ENCODE measurements at places on chromosomes 2 and 18.

DNA sequence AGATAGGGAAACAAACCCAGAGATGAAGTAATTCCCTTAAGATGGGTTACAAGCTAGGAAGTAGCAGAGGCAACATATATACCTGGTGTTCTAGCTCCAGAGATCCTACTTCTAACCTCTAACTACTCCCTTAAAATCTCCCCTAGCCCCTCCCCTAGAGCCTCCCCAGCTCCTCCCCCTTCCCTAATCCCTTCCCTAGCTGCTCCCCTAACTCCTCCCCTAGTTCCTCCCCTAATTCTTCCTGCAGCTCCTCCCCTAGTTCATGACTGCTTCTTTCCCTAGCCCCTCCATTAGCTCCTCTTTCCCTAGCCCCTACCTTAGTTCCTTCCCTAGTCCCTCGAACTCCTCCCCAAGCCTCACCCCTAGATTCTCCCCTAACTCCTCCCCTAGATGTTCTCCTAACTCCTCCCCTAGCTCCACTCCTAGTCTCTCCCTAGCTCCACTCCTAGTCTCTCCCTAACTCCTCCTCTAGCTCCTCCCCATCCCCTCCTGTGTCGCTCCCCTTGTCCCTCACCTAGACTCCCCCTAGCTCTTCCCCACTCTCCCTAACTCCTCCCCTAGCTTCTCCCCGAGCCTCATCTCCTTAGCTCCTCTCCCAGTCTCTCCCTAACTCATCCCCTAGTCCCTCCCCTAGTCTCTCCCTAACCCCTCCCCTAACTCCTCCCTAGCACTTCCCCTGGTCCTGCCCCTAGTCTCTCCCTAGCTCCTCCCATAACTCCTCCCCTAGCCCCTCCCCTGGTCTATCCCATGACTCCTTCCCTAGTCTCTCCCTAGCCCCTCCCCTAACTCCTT is 108.9 kb downstream of the CD226 start:
- no peak for DNase-seq

DNA sequence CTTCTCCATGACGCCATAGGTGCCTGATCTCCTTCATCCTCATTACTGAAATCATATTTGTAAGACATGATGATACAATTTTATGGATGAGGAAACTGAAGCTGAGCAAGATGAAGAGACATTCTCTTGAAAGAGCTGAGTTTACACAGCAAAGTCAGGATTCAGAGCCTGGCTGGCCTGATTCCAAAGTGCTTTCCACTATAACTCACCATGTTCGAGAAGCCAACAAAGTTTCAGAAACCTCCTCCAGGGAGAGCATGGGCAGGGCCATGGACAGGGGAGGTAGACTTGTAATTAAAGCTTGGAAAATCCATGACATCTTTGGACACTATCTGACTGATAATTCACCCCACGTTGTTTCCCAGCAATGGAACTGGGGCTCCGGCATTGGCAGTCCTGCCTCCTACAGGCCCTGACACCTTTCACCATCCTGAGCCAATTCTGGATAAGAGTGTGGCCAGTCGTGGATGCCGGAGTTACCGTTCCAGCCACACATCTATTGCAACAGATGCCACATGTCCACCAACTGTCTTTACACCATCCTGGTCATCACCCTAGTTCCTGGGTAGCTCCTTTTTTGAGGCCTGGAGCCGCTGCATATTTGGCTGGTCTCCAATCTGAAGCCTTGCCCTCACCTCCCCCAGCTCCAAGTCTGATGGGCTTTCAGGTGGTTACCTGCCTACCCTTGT is 85.0 kb upstream of the PPP1CB start:
- DNase-seq = no peak

DNA sequence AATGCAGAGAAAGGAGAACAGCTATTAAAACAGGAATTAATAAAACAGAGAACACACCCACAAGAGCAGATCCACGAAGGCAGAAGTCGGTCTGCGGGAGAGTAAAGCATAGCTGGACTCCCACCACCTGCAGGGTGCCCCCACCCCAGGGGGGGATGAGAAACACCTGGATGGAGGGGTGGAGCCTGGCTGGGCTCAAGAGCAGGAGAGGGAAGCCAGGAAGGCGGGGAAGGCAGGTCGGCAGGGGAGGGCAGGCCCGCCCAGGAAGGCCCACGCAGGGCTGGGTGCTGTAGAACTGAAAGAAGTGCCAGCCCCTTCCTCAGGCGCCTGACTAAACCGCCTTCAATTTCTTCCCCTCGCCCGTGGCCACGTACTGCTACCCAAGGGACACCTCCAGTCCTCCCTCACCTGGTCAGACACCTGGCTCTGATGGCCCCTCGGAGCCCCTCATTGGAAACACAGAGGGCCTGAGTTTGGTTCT is 175.4 kb downstream of the HDAC4 start:
- no peak for DNase-seq

- no peak for DNase-seq
Observed at GRCh38 chr18:54975598-54975997, 16.3 kb upstream of the CCDC68 start.

DNA sequence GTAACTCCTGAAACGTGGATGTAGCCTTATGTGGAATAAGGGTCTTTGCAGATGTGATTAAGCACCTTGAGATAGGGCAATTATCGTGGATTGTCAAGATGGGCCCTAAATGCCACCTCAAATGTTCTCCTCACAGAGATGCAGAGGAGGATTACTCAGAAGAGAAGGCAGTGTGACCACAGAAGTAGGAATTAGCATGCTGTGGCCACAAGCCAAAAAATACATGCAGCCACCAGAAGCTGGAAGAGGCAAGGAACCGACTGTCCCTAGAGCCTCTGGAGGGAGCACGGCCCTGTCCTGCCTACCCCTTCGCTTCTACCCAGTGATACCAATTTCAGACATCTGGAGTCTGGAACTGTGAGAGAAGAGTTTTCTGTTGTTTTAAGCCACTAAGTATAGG is 47.3 kb upstream of the MGAT5 start:
- DNase-seq = no peak

GRCh38 chr18:32629981-32630700 is 142.7 kb downstream of the KLHL14 start:
- DNase-seq = no peak

- no peak for DNase-seq
Observed at GRCh38 chr2:20668451-20668850, 1.5 kb downstream of the GDF7 start.

GRCh38 chr2:85796341-85797262 is 42.8 kb downstream of the ATOH8 start:
- DNase-seq = no peak

- DNase-seq = no peak
Observed at GRCh38 chr2:64945973-64946768, 43.0 kb upstream of the SLC1A4 start.

- DNase-seq = no peak
Observed at GRCh38 chr2:229254206-229254605, 16.9 kb downstream of the PID1 start.

DNA sequence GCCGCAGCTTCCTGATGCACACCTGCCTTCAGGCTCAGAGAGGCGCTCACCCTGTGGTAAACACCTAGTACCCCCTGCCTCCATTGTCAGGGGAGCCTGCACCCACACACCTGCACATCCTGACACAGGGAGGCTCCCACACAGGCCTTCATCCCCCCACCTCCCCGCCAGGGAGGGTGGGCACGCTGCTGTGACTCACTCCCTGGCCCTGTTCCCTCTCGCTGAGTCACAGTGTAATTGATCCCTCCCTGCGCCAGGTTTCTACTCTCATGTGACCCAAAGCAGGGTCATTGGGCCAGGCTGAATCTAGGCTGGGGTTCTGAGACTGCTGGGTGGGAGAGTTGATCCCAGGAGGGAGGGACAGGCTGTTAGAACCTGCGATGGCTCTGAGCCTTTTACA is 8.5 kb upstream of the CELF4 start:
- no peak for DNase-seq

GRCh38 chr2:229273723-229274338 is 2.7 kb upstream of the PID1 start:
- peak; percentile 82 for DNase-seq

DNA sequence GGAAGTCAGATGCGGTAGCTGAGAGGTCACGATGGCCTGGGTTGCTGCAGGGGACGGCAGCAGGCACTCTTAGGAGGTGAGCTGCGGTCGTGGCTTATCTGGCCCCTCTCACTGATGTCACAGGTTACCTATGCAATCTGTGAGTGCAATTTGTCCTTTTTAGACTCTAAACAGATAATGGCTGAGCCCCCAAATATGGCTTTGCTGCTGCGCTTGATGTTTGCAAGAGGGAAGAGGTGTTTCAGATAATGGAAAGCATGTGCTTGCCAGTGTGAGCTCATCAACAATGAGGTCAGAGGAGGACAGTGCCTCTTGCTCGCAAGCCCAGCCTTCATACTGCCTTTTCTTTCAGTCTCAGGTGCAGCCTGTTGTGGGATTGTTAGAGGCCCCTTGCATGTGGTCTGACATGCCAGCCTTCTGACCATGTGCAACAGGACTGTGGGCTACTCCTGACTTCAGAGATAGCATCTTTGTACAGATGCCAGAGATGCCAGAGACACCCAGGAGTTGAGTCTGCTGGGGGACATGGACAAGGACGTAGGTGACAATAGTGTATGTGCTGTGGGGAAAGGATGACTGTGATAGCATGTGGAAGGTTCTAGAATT is 151.3 kb downstream of the TANC1 start:
- DNase-seq = no peak

DNA sequence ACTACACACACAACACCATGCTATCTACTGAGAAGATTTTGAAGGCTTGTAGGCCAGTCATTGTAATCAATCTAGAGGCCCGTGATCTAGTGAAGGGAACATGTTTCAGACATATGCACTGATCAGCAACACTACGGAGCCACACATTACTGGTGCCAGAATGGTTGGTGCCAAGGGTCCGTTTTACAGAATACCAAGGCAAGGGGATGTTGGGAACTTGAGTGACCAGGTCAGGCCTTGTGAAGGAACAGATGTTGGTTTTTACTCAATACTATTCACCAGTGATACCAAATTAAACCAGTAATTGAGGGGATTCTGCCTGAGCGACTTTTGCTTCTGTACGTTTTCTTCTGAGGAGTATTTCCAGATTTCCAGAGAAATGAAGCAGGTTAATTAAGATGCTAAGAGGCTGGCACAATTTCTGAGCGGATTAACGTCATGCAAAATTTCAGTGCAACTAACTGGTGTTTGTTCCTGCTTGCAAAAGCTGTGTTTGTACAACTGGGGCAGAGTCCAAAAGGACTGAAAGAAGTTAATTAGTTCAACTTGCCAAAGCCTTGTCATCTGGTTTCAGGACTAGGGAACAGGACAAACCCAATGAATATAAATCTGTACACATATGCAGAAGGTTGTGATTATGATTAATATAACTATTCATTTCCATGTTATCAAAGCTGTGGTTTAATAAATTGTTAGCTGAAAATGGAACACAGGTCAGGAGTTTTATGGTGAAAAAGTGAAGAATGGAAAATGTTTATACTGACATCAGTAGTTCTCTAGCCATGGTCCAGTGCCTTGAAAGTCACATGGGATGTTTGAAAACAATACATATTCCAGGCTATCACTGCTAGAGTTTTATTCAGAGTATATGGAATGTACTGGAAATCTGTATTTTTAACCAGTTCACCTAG is 432.1 kb upstream of the DCC start:
- DNase-seq = no peak

DNA sequence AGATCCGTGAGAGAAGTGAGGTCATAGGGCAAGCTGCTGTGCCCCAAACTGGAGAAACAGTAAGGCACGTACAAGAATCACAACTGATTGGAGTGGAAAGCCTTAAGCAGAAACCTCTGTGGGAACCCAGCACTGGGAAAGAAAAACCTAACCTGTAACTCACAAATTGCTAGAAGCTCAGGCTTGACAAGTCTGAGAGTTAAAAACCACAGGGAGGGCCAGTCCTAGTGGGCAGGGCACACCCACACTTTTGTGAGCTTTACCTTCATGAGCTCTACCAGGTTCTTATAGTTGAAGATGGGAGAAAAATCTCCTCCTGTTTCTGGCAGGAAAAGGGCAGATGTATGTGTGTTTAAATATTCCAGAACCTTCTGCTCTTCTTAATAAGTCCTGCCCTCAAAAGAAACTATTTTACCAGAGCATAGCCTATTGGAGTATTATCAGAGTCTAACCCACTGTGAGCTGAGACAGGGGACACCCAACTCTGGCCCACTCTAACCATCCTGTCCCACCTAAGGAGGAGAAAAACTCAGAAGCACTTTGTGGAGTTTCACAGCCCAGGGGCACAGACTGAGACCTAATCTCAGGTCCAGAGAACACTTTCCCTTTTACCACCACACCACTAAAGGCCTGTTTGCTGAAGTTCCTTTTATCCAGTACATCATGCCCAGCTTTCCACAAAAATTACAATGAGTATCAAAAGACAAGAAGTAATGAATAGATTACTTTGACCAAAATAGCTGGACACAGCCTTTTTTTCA is 1265.7 kb upstream of the CHAC2 start:
- DNase-seq = no peak
